Esophagus squamous epithelium (tissue), 5 donors: ENCODE measurements at places on chromosomes 5 and 9. TPM values are rescaled to one million over a fixed set of nuclear protein-coding genes. Genes with fewer than 3 reads are reported as not detected.

IL17B gene
- 2.5 TPM for total RNA-seq

GADD45G gene
- total RNA-seq: 3.3 TPM

GOLM1 gene
- total RNA-seq: 2.0 TPM

WHRN gene
- total RNA-seq: 2.9 TPM

RANBP17 gene
- 0.88 TPM for total RNA-seq

TLE4 gene
- total RNA-seq: 33.2 TPM

DNAH5 gene
- 0.91 TPM for total RNA-seq

WDR38 gene
- total RNA-seq: not detected

CDKN2AIPNL gene
- total RNA-seq: 13.9 TPM

NMUR2 gene
- not detected for total RNA-seq

GABRA1 gene
- not detected for total RNA-seq

GRCh38 chr9:71638627-71639026 lies 129.7 kb downstream of the CEMIP2 start:
- H3K36me3 ChIP-seq: no peaks in the 10 kb centered on the region
- peak overlapping the region; percentile 58 for H3K27ac ChIP-seq
- no peaks in the 10 kb centered on the region for H3K4me1 ChIP-seq
- H3K27me3 ChIP-seq: no peaks in the 10 kb centered on the region
- H3K4me3 ChIP-seq: no peak overlapping the region

- H3K27me3 ChIP-seq: no peaks in the 10 kb centered on the region
- H3K27ac ChIP-seq: no peak overlapping the region
- H3K4me3 ChIP-seq: no peak overlapping the region
- H3K36me3 ChIP-seq: no peaks in the 10 kb centered on the region
- no peak for DNase-seq
- no peaks in the 10 kb centered on the region for H3K4me1 ChIP-seq
Observed at GRCh38 chr5:179158556-179158955, 98.4 kb downstream of the ZNF354C start.

DNA sequence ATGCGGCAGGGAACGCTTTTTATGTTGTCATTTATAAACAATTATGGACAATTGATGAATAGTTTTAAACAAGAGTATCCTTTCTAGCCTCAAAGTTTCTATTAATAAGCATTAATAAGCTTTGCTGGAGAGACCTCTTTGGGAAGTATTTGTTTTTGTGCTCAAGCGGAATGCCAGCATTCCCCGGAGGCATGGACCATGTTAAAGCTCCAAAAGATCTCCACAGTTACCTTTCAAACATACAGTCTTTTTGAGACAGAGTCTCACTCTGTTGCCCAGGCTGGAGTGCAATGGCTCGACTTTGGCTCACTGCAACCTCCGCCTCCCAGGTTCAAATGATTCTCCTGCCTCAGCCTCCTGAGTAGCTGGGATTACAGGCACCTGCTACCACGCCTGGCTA lies 9.6 kb downstream of the MSANTD3 start:
- no peak overlapping the region for H3K27ac ChIP-seq
- no peak overlapping the region for H3K4me3 ChIP-seq
- H3K27me3 ChIP-seq: no peaks in the 10 kb centered on the region
- H3K36me3 ChIP-seq: no peaks in the 10 kb centered on the region
- H3K4me1 ChIP-seq: peaks cover 2% of the 10 kb centered on the region

GRCh38 chr9:134351606-134352176 lies 25.4 kb downstream of the RXRA start:
- H3K27me3 ChIP-seq: no peaks in the 10 kb centered on the region
- no peak overlapping the region for H3K4me3 ChIP-seq
- no peaks in the 10 kb centered on the region for H3K36me3 ChIP-seq
- no peak overlapping the region for H3K27ac ChIP-seq

DNA sequence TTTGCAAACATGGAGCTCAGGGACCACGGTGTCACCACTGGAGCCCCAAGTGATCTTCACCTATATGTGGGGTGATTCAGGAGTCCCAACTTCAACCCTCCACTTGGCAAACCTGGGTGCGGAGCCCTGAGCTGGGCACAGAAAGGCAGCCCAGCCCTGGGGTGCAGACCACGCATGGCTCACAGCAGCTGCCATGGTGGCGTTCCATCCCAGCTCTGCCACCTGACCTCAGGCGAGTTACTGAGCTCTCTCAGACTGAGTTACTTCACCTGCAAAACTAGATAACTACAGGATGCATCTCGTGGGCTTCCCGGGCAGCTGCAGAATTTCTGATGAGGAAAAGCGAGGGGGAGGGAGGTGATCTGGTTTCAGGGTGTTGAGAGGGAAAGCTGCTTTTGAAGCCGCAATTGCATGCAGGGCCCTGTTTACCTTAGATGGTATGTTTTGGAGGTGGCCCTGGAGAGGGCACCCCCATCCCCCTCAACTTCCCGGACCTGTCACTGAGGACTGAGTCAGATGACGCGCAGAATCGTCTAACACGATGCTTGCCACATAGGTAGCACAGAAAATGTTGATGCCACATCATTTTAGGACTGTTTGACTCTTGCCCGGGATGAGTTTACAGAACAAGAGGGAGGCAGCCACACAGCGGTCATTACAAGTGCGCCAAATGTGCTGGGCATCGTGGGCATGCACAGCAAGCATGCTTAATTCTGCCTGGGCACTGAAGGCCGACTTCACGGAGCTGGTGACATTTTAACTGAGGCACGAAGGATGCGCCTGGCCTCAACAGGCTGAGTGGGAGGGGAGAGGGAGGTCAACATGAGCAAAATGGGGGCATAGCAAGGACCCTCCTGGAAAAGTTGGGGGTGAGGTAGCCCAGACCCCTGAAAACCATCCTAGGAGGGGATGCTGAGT lies 154.6 kb downstream of the COL23A1 start:
- H3K27ac ChIP-seq: no peak overlapping the region
- no peak overlapping the region for H3K4me3 ChIP-seq
- no peaks in the 10 kb centered on the region for H3K27me3 ChIP-seq
- no peaks in the 10 kb centered on the region for H3K36me3 ChIP-seq
- no peak for DNase-seq
- H3K4me1 ChIP-seq: no peaks in the 10 kb centered on the region

- H3K4me3 ChIP-seq: no peak overlapping the region
- no peaks in the 10 kb centered on the region for H3K27me3 ChIP-seq
- H3K4me1 ChIP-seq: peaks cover 45% of the 10 kb centered on the region
- no peak overlapping the region for H3K27ac ChIP-seq
Observed at GRCh38 chr5:122179701-122180100, 50.4 kb downstream of the ZNF474 start.

DNA sequence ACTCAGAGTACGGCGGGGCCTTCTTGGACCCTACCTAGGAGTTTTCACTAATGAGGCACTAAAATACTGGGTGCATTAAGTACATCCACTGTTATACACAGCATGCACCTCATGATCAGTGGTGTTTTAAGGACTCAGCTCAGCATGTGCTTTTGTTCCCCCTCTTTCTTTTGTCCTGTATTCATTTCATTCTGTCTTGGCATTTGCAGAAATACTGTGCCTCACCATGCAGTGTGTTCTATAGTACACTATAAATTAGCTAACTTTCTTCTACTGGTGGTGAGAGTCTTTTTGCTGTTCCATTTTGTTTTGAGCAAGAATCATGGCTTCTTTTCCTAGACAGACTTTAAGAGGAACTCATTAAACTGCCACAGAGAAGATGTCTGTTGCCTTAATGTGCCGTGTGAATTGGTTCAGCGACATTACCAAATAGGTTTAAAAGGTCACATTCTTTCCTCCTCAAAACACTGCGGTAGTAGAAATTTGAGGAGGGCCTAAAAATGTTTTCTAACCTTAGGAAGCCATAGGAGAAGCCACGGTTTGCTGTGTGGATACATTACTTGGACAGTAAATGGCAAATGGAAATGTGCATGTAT lies 276.6 kb downstream of the MAST4 start:
- no peaks in the 10 kb centered on the region for H3K4me1 ChIP-seq
- H3K4me3 ChIP-seq: no peak overlapping the region
- no peak overlapping the region for H3K27ac ChIP-seq
- DNase-seq: no peak
- H3K27me3 ChIP-seq: no peaks in the 10 kb centered on the region
- no peaks in the 10 kb centered on the region for H3K36me3 ChIP-seq

- H3K27me3 ChIP-seq: no peaks in the 10 kb centered on the region
- no peak overlapping the region for H3K27ac ChIP-seq
- DNase-seq: no peak
- H3K4me1 ChIP-seq: no peaks in the 10 kb centered on the region
- H3K36me3 ChIP-seq: no peaks in the 10 kb centered on the region
- no peak overlapping the region for H3K4me3 ChIP-seq
Observed at GRCh38 chr9:6780690-6781089, 22.9 kb downstream of the KDM4C start.

GRCh38 chr5:115180165-115180709 lies 10.5 kb upstream of the TRIM36 start:
- H3K27ac ChIP-seq: no peak overlapping the region
- peaks cover 10% of the 10 kb centered on the region for H3K27me3 ChIP-seq
- no peaks in the 10 kb centered on the region for H3K36me3 ChIP-seq
- peaks cover 11% of the 10 kb centered on the region for H3K4me1 ChIP-seq

DNA sequence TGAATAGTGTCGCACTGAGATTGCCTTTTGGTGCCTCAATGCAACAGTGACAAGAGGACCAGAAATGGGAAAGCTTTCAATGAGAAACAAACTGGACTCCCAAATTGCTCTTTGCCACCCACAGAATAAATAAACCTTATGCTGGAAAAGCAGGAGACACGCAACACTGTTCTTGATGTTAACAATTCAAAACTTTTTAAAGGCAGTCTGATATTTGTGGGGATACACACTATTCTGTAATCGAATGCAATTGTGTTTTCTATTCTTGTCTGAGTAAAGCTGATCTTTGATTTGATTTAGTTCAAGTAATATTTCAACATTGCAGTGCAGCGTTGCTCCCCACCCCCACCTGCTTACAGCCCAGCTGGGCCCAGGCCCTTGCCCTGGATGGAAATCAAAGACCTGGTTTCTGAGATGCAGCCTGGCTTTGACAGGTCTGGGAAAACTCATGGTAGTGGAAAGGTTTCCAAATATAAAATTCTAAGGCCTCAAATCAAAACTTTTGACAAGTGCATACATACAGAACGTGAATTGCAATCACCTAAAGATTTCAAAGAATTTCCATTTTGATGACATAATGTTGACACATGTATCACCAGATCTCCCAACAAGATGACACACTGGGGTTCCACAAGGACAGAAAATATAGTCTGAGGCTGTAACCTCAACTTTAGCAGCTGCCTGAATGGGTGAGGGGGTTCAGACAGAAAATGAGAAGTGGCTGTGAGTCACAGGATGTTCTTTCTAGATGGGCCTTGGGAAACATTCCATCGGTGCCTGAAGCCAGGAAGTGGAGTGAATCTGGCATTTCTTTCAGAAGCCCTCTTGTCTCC lies 55.1 kb downstream of the ABCA1 start:
- peaks cover 35% of the 10 kb centered on the region for H3K4me1 ChIP-seq
- no peak for DNase-seq
- no peak overlapping the region for H3K4me3 ChIP-seq

DNA sequence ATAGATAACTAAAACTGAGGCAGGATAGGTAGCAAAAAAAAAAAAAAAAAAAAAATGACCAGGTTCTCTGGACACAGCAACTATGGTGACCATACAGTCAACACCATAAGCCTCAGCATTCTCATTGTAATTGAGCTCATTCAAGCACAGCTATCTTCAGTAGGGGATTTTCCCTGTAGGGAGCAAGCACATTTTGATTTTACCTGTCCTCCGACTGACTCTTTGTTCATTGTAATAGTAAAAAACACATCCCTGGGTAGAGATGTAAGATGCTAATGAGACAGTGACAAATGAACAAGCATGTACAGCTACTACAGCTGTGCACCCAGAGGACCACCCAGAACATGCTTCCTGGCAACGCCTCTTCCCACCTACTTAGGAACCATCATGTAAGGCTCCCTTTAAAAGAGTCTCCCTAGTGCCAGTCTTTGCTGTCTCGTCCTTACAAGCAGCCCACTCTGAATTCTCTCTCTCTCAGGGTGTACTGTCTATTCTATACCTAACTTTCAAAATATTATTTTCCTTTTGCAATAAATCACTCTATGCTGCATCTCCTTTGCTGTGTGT lies 65.0 kb upstream of the FBXW11 start:
- no peaks in the 10 kb centered on the region for H3K4me1 ChIP-seq
- DNase-seq: no peak
- H3K36me3 ChIP-seq: no peaks in the 10 kb centered on the region

GRCh38 chr5:122749886-122750285 lies 25.0 kb upstream of the SNX2 start:
- no peak for DNase-seq
- H3K27me3 ChIP-seq: no peaks in the 10 kb centered on the region
- no peak overlapping the region for H3K4me3 ChIP-seq
- no peaks in the 10 kb centered on the region for H3K36me3 ChIP-seq
- no peaks in the 10 kb centered on the region for H3K4me1 ChIP-seq
- no peak overlapping the region for H3K27ac ChIP-seq

GRCh38 chr9:127679506-127679905 lies 27.3 kb upstream of the CFAP157 start:
- no peak overlapping the region for H3K27ac ChIP-seq
- no peaks in the 10 kb centered on the region for H3K27me3 ChIP-seq
- no peak overlapping the region for H3K4me3 ChIP-seq
- peaks cover 93% of the 10 kb centered on the region for H3K36me3 ChIP-seq

DNA sequence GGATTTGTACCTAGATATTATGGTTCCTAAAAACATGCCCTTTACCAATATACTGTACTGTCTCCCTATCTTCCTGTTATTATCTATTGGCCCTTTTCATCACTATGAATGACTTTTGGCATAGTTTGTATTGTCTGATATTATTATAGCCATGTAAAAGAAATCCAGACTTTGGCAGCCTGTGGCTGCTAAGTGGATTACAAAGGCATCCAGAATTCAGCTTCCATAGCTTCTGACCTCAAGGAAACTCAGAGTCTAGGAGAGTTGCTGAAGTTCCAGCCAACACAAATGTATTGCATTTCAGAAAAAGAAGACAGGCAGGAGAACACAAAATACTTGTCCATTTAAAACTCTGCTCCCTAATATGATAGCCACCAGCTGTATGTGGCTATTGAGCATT lies 319.2 kb upstream of the MPDZ start:
- no peak overlapping the region for H3K27ac ChIP-seq
- no peak for DNase-seq
- H3K27me3 ChIP-seq: no peaks in the 10 kb centered on the region
- H3K4me3 ChIP-seq: no peak overlapping the region
- no peaks in the 10 kb centered on the region for H3K4me1 ChIP-seq
- H3K36me3 ChIP-seq: no peaks in the 10 kb centered on the region

GRCh38 chr9:33843312-33843961 lies 26.5 kb downstream of the UBE2R2 start:
- H3K27me3 ChIP-seq: no peaks in the 10 kb centered on the region
- peaks cover 4% of the 10 kb centered on the region for H3K36me3 ChIP-seq
- peaks cover 22% of the 10 kb centered on the region for H3K4me1 ChIP-seq
- H3K27ac ChIP-seq: no peak overlapping the region
- no peak for DNase-seq

- H3K4me3 ChIP-seq: no peak overlapping the region
- peaks cover 6% of the 10 kb centered on the region for H3K36me3 ChIP-seq
- no peak for DNase-seq
- H3K27ac ChIP-seq: no peak overlapping the region
Observed at GRCh38 chr5:135009736-135010501, 24.1 kb downstream of the PITX1 start.

GRCh38 chr9:133166392-133166791 lies 2.7 kb upstream of the GBGT1 start:
- peaks cover 27% of the 10 kb centered on the region for H3K27me3 ChIP-seq
- no peaks in the 10 kb centered on the region for H3K36me3 ChIP-seq
- DNase-seq: no peak
- H3K4me1 ChIP-seq: peaks cover 22% of the 10 kb centered on the region
